ENCODE measurements at places on chromosomes 13 and 19. TPM values are rescaled to one million over a fixed set of nuclear protein-coding genes. Genes with fewer than 3 reads are reported as not detected.

The ZNF284 gene
- 3.2 TPM for polyA plus RNA-seq

The NAXD gene
- 39.2 TPM for polyA plus RNA-seq

The CHMP2A gene
- 108 TPM for polyA plus RNA-seq

The PSG1 gene
- polyA plus RNA-seq = not detected

The ZNF132 gene
- polyA plus RNA-seq = 14.0 TPM

GRCh38 chr19:17948931-17949930 is 16.4 kb downstream of the CCDC124 start:
- DNase-seq = no peak

- no peak for DNase-seq
Measured at GRCh38 chr19:4390017-4390566, 10.3 kb downstream of the SH3GL1 start.

- DNase-seq = no peak
Measured at GRCh38 chr13:102172406-102172805, 229.4 kb downstream of the FGF14 start.

GRCh38 chr13:24381541-24382265 is 72.3 kb downstream of the C1QTNF9 start:
- no peak for DNase-seq

DNA sequence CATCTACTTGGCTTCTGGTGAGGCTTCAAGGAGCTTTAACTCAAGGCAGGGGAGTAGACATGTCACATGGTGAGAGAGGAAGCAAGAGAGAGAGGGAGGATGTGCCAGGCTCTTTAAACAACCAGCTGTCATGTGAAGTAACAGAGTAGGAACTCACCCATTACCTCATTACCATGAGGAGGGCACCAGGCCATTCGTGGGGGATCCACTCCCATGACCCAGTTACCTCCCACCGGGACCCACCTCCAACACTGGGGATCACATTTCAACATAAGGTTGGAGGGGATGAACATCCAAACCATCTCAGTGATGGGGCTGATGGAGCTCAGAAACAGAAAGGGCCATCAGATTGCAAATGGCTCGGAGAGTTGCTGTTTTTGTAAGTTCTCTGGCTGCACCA is 12.9 kb downstream of the VSTM2B start:
- no peak for DNase-seq

DNA sequence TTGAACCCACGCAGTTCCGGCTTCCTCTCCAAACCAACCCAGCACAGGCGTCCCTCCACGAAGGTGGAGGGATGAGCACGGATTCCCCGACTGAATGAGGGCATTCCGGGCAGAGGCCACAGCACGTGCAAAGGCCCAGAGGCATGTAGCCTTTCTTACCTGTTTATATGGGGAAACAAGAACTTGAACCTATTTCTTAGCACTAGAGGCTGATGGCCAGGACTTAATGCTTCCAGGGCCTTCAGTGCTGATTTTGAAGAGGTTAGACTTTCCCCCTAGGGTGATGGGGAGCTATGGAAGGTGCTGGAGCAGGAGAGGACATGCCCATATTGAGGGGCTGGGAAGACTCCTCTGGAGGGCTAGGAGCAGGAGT is 2.0 kb downstream of the MAST3 start:
- DNase-seq = no peak

- DNase-seq = no peak
Measured at GRCh38 chr13:70864731-70865130, 756.5 kb upstream of the KLHL1 start.

- DNase-seq = no peak
Measured at GRCh38 chr19:18135712-18136584, 17.0 kb upstream of the PIK3R2 start.
